ENCODE measurements at places on chromosomes 5 and 9.

- DNase-seq = no peak
Observed at GRCh38 chr9:1871626-1872419, 143.3 kb upstream of the SMARCA2 start.

GRCh38 chr5:108623826-108624225 lies 123.9 kb upstream of the FER start:
- no peak for DNase-seq

GRCh38 chr5:98391921-98392625 lies 381.4 kb upstream of the RGMB start:
- no peak for DNase-seq

GRCh38 chr5:37495210-37495609 lies 116.1 kb downstream of the WDR70 start:
- DNase-seq = no peak

- DNase-seq = no peak
Observed at GRCh38 chr5:56851258-56851941, 36.1 kb downstream of the MAP3K1 start.

DNA sequence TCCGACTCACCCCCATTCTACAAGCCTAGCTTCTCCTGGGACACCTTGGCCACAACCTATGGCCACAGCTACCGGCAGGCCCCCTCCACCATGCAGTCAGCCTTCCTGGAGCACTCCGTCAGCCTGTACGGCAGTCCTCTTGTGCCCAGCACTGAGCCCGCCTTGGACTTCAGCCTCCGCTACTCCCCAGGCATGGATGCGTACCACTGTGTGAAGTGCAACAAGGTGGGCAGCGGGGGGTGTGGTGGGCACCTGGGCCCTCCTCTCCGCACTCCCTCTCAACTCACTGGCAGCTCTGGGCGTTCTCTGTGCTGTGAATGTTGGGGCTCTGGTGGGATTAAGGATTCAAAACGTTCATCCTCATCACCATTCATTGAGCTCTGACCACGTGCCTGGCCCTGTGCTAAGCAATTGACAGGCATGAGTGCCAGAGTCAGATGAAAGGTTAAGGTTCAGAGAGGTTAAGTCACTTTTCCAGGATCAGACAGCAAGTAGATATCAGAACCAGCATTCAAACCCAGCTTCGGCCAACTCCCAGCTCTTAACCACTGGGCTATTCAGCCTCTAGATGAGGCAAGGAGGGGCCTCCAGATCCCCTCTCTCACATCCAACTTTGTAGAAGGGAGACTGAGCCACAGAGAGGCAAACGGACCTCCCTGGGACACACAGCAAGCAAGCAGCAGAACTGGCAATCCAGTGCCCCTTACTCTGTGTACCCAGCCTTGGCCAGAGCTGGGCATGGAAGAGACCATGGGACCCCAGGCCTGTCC lies 9.9 kb downstream of the GFI1B start:
- no peak for DNase-seq

DNA sequence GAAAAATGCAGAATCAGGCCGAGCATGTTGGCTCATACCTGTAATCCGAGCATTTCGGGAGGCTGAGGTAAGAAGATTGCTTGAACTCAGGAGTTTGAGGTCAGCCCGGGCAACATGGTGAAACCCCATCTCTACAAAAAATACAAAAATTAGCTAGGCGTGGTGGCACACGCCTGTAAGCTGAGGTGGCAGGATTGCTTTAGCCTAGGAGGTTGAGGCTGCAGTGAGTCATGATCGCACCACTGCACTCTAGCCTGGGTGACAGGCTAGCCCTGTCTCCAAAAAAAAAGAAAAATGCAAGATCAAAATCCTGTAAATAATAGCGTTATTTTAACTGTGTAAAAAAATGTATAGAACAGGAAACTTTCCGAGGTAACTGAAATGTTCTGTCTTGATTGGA lies 39.4 kb downstream of the RNF44 start:
- DNase-seq = no peak

DNA sequence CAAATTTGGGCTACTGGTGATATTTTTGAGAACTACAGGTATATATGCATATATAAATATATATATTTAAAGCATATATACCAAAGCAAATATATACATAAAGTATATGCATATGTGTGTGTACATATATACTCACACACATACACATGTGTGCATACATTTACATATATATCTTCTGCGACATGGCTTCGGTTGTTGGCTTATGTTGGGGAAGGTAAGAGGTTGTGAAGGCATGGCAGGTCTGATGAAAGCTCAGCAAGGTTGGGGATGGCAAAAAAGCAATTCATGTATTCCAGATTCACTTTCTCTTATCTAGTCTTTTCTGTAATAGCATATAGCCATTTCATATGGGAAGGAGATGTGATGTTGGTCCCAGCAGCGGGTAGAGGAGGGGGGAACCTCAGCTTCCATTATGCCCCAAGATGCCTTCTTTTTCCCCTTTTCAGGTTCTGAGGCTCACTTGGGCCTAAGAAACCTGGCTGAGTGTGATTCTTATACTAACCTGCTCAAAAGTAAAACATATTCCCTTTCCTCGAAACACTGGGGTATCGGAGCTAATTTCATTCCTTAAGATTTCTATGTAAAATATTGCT lies 201.7 kb downstream of the MEF2C start:
- no peak for DNase-seq
